Activated naive CD4-positive, alpha-beta T cell treated with anti-CD3 and anti-CD28 coated beads, Interleukin-2, amount 50 U/mL, for 72 hours (primary cell): ENCODE measurements at places on chromosomes 3 and 15.

- no peak for DNase-seq
These were observed 140.7 kb upstream of the PLXND1 start for GRCh38 chr3:129747136-129747535.

DNA sequence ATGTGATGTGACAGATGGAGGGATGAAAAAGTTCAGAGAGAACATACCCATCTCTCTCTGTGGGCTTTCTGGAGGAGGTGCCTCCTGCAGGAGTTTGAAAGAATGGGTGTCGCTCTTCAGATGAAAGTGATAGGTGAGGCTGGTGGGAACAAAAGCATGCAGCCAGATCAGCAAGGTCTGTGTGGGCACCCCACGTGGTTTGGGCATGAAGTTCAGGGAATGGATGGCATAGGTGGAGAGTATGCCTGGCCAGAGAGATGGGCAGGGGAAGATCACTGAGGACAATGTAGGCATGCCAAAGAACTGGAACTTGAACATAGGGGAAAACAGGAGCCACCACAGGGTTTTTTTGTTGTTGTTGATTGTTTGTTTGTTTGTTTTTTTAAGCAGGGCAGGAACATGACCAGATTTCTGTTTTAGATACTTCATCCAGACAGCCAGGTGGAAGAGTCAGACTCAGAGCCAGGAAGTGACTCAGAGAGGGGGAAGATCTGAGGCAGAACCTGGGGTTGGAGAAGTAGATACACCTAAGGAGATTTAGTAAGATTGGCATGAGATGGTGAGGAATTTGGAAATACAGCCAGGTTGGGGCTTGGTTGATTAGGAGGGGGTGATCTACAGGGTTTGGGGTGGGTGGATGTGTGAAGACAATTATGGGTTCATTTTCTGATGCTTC lies 64.8 kb upstream of the CLSTN2 start:
- DNase-seq: no peak

GRCh38 chr3:173044998-173045397 lies 96.0 kb downstream of the SPATA16 start:
- no peak for DNase-seq

DNA sequence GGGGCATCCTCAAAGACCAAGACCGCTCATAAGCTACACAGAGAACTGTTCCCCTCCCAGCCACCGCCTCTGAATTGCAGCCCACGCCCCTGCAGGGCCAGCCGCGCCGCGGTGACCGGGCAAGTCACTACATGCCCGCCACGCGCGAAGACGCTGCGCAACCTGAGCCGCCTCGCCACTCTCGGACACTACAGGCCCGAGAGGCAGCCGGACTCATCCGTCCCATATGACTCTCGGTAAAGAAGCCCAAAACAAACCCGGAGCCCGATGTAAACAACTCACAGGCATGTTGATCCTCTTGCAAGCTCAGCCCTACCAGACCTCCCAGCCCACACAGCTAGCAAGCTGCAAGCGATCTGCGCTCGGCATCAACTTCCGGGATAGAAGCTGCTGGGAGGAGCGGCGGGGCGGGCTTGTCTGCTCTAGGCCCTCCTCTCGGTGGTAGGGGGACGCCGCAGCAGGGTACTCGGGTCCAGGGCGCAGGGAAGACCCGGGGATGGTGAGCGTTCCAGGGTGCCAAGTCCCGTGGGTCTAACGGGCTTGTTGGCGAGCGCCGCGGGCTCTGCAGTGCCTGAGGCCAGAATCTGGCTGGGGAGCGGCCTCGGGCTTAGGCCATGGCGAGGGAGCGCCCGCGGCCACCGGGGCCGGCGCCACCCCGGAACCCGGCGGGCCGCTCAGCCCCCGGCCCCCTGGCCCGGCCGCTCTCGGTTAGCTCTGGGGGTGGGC lies at the start of gene RPS27L:
RPS27L (minus strand) TSS at position 360 of the 726 bp plus-strand sequence; CDS start at position 288, 72 bp downstream.
- peak; percentile 88 for DNase-seq

DNA sequence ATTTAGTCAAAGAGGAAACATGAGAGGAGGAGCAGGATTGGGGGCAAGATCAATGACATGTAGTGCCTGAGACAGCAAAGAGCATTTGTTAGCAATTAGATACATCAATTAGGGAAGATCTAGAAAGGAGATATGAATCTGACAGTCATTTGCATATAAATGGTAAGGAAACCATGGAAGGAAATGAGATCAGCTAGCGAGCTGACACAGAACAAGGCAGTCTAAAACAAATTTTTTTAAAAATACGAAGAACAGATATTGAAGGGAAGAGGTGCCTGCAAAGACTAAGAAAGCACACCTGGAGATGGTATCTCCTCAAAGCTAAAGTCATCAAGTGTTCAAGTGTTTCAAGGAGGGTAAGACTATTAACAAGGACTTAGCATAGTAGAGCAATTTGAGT lies 4.6 kb downstream of the EPM2AIP1 start:
- no peak for DNase-seq

- DNase-seq: no peak
These were observed 19.2 kb downstream of the PLD1 start for GRCh38 chr3:171790898-171791691.

DNA sequence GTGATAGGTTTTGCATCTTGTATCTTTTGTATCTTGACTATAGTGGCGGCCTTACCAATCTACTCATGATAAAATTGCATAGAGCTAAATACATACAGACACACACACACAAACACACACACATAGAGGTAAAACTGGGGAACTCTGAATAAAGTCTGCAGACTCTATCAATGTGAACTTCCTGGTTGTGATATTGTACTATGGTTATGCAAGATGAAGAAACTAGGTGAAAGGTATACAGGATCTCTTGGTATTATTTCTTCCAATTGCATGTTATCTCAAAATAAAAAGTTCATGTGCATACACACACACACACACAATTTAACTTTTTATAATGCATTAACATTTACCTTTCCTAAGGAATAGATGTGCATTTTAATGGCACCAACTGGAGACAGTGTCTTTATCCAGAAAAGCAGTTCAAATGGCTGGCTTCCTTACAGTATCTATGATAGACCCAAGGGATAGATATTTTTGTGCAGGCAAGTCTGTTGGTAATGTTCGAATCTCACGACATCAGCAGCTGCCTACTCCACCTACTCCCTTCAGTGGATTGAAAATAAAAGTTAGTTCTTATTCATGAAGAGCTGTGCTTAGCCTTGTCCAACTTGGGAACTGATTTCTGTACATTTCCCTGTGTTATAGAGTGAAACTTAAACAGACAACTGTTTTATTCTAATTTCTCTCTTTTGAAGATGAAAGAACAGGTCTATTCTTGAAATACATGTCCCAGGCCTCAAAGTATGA lies 46.9 kb upstream of the SPRED1 start:
- no peak for DNase-seq

DNA sequence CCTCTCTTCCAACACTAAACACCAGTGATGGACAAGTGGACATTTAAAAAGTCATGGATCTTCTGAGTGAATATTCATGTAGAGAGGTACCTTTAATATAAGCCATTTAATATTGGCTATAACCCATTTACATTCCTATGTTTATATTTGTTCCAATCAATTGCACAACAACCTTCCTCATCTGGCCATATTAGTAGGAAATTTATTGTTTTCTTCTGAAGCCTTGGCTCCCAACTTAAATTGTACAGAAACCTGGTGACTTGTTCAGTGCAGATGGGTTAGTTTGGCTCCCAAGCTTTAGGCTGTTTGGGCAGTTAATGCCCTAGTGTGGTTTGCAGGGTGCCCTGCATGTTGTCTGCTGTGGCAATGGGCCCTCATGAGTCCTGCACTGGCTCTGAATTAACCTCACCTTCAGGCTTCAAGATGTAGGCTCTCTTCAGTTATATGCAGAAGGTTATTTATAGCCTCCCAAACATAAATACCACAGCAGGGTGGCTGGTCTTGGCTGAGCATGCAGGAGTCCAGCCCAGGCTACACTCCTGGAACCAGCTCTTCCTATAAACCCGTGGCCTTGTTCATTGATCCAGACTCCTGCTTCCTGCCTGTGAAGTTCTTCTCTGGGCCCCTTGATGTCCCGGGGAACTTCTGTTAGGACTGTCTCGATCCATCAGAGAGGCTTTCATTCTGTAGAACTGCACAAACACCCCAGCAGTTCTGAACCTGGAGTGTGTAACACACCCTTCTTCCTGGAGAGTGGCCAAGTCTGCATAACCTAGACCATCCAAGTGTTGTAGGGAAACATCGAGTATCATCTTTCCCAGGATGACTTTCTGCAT lies 57.0 kb downstream of the DUT start:
- DNase-seq: no peak

- no peak for DNase-seq
These were observed 99.5 kb upstream of the CNTN3 start for GRCh38 chr3:74713977-74714376.

- DNase-seq: peak; percentile 13
These were observed 52.9 kb downstream of the RYK start for GRCh38 chr3:134197681-134198261.

- DNase-seq: no peak
These were observed 35.9 kb downstream of the VGLL4 start for GRCh38 chr3:11607816-11608215.

DNA sequence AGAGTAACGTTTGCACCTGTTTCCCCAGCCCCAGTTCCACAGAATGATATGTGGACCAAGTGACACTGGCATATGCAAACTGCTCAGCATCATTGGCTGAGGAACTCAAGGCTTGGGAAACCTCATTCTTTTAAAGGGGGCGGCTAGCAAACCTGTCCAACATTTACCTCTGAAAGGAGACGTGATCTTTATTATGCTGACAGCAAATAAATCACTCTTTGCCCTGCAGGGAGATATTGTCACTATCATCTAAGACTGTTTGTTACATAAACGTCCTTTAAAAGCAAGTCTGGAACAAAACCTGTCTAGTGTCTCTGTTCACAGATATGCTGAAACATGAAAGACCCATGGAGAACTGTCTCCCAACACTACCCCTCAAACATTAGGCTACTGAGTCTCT lies 21.5 kb downstream of the CA12 start:
- no peak for DNase-seq

- no peak for DNase-seq
These were observed 73.6 kb downstream of the EEFSEC start for GRCh38 chr3:128226795-128227395.

DNA sequence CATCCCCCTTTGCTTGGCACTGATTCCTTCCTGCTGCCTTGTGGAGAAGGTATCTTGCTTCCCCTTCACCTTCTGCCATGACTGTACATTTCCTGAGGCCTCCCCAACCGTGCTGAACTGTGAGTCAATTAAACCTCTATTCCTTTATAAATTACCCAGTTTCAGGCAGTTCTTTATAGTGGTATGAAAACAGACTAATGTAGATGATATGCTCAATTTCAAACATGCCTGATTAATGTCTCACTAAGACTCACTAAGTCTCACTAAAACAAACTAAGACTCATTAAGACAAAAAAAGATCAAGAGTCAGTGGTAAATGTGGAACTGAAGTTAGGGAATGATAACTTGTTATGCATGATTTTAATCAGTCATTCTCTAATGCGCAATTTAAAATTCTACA lies 606.6 kb downstream of the RBMS3 start:
- no peak for DNase-seq
